ENCODE measurements at places on chromosomes 11 and 22. TPM values are rescaled to one million over a fixed set of nuclear protein-coding genes. Genes with fewer than 3 reads are reported as not detected.
A peak's percentile ranks its signal among the peaks of the same experiment; 100 is the strongest.

The MUC6 gene
- 0.07 TPM for total RNA-seq

The SLC22A6 gene
- not detected for total RNA-seq

DNA sequence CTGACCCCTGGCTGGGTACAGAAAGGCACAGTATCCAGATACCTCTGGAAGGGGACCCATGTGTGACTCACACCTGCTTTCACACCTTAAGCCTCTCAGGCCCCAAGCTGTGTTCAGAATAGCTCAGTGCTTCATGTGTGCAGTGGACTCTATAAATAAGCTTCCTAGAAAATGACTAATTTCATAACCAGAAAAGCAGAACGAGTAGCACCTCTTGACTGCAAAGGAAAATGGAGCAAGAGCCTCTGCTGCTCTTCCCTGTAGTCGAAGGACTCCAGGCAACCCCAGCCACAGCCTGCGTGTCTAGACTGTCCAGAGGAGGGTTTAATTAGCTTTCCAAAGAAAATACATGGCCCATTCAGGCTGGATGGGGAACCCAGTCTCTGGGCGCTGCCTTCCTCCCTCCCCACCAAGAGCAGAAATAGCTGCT, 23.1 kb downstream of the PTPN5 start:
- no peaks in the 10 kb centered on the region for H3K36me3 ChIP-seq
- no peak for DNase-seq
- peaks cover 21% of the 10 kb centered on the region for H3K27me3 ChIP-seq
- H3K4me3 ChIP-seq: no peak overlapping the region
- H3K4me1 ChIP-seq: peaks cover 7% of the 10 kb centered on the region

The ESRRA gene
- 61.0 TPM for total RNA-seq

GRCh38 chr11:102147632-102148031, 37.4 kb downstream of the YAP1 start:
- no peak overlapping the region for H3K4me3 ChIP-seq
- H3K27me3 ChIP-seq: no peaks in the 10 kb centered on the region
- DNase-seq: no peak

DNA sequence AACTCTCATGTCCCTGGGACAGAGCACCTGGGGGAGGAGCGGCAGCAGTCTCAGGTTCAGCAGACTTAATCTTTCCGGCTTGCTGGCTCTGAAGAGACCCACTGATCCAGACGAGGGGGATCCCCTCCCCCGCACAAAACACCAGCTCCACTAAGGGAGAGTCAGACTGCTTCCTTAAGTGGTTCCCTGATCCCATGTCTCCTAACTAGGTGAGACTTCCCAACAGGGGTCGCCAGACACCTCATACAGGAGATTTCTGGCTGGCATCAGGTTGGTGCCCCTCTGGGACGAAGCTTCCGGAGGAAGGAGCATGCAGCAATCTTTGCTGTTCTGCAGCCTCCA, 157.2 kb upstream of the TMEM45B start:
- no peak overlapping the region for H3K4me3 ChIP-seq
- H3K36me3 ChIP-seq: no peaks in the 10 kb centered on the region
- 0 out of 2 replicates have a peak, but pooled peaks cover 2% of the 10 kb centered on the region for H3K4me1 ChIP-seq
- no peak overlapping the region for H3K27ac ChIP-seq
- no peaks in the 10 kb centered on the region for H3K27me3 ChIP-seq
- no peak for DNase-seq

GRCh38 chr11:76795290-76795935, 12.3 kb downstream of the TSKU start:
- no peak overlapping the region for H3K4me3 ChIP-seq
- no peak for DNase-seq
- peaks cover 76% of the 10 kb centered on the region for H3K36me3 ChIP-seq
- H3K27ac ChIP-seq: peak overlapping the region; percentile 72
- no peaks in the 10 kb centered on the region for H3K27me3 ChIP-seq
- H3K4me1 ChIP-seq: peaks cover 43% of the 10 kb centered on the region

GRCh38 chr22:38285018-38285417, 12.2 kb upstream of the TMEM184B start:
- H3K27ac ChIP-seq: peak overlapping the region; percentile 88
- H3K4me3 ChIP-seq: no peak overlapping the region
- no peaks in the 10 kb centered on the region for H3K27me3 ChIP-seq
- H3K36me3 ChIP-seq: no peaks in the 10 kb centered on the region
- DNase-seq: no peak

The LRRC75B gene
- 2.2 TPM for total RNA-seq

The PTPN5 gene
- total RNA-seq: not detected

Data from PC-9 (cell line).